ENCODE measurements at places on chromosomes 4 and X.

DNA sequence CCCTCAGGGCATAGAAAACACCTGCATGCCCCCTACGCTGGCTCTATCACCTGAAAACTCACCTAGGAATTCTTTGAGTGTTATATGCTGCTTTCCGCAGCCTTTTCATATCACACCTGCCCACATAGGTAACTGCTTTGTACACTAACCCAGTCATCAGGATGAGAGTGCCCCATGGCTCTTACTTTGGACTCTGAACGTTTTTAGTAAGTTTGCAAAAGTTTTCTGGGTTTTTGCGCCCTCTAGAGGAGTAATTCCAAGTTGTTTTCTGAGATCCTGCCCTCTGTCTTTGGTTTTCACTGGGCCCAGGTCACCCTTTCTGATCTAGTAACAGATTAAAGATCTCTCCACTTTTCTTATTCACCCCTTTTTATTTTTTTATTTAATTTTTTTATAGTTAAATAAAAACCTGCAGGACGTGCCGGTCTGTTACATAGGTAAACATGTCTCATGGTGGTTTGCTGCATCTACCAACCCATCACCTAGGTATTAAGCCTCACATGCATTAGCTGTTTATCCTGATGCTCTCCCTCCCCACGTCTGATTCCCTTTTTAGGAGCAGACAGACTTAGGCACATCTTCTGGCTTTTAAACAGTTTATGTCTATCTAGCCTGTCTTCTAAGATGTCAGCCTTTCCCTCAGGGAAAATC lies 139.2 kb downstream of the NWD2 start:
- peak; percentile 7 for DNase-seq

DNA sequence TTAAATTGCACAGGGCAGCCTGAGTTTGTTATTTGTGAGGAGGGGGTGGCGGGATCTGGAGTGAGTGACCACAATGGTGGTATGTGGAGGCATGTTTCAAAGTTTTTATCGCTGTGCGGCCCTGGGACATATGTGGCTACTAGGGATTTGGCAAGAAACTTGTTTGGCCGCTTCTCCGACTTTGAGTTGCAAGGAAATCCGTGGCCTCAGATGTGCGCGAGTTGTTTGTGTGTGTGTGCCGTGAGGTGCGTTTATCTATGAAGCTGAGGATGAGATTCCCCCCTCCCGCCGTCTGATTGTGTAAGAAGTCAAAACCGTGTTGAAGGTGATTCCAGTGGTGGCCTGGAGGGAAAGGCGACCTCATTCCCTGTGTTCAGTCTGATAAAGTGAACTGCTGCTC lies 1.4 kb downstream of the JADE3 start:
- no peak for DNase-seq

GRCh38 chr4:6017030-6017429 lies 1.2 kb downstream of the C4orf50 start:
- no peak for DNase-seq

- no peak for DNase-seq
These were observed 316.7 kb downstream of the ARHGAP10 start for GRCh38 chr4:148048598-148048997.

GRCh38 chr4:174286870-174287269 lies 3.2 kb downstream of the CEP44 start:
- no peak for DNase-seq

DNA sequence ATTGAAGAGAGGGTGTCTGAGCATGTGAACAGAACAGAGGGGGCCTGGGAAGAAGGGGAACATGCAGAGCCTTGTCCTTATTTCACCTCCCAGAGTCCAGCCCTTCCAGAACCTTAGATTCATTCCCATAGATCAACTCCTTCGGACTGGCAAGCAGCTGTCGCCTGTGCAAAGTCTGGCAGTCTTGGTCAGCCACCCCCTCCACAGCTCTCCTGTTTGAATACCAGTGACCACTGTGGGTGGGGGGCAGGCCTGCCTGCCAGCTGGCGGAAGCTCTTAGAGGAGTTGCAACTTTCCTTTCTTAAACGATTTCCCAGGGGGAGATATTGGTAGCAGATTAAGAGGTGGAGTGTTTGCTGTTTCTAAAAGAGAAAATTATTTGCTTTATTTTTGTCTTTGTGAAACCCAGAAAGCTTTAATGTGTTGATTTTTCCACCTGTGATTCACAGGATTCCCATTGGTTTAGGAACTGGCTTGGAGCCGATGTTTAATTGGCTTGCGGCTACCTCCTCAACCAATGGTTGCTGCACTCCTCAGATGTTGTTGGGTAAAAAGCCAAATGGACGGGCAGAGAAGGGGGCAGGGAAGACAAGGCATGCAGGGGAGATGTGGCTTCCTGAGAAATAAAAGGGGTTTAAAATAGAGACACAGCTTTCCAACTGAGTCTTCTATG lies 62.2 kb upstream of the PRPS1 start:
- peak; percentile 75 for DNase-seq

GRCh38 chr4:98711526-98711925 lies 53.1 kb upstream of the TSPAN5 start:
- DNase-seq: peak; percentile 15

GRCh38 chrX:136487647-136488046 lies at the start of gene BRS3:
Gene BRS3, plus strand, starts transcription at chrX:136487947. Its CDS starts 168 bp downstream, at chrX:136488115.
- no peak for DNase-seq

DNA sequence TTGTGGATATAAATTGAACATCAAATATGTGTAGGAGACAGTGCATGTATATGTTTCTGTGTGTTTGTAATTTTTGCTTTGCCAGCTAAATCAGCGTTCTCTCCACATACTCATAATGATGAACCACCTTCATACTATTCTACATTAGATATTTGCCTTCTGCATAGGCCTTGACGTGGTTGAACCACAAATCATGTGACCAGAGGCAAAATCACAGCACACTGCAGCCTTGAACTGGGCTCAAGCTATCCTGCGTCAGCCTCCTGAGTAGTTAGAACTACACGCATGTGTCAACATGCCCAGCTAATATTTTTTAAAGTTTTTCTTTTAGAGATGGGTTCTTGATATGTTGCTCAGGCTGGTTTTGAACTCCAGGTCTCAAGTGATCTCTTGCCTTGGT lies 9.5 kb downstream of the UBQLN2 start:
- no peak for DNase-seq

DNA sequence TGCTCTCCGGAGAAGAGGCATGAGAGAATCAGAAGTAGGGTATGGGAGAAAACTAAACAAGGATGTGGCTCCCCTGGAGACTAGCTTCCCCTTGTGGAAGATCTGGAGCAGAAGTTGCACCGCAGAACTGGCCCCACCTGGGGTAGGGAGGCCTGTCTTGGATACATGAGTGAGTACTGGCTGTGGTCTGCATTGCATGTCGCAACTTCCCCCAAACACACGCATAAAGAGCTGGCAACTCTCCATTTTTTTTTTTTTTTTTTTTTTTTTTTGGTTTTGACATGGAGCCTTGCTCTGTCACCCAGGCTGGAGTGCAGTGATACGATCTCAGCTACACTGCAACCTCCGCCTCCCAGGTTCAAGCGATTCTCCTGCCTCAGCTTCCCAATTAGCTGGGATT lies 119.9 kb downstream of the EGF start:
- DNase-seq: peak; percentile 35

DNA sequence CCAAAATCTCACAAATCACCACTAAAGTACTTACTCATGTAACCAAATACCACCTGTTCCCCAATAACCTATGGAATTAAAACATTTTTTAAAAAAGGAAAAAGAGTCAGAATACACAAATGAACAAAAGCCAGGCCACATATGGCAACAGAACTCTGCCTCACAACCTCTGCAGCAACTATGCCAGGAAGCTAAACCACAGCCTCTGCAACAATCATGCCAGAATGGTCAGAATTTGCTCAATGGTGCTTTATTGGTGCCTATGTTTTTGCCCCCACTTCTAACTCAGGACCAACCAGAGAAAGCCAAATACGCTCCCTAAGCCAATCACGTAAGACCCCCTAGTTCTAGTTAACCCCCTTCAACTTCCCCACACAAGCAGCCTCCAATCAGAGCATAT lies 69.6 kb downstream of the HOPX start:
- peak; percentile 43 for DNase-seq

GRCh38 chr4:99868126-99868596 lies 26.1 kb downstream of the LAMTOR3 start:
- peak; percentile 76 for DNase-seq

DNA sequence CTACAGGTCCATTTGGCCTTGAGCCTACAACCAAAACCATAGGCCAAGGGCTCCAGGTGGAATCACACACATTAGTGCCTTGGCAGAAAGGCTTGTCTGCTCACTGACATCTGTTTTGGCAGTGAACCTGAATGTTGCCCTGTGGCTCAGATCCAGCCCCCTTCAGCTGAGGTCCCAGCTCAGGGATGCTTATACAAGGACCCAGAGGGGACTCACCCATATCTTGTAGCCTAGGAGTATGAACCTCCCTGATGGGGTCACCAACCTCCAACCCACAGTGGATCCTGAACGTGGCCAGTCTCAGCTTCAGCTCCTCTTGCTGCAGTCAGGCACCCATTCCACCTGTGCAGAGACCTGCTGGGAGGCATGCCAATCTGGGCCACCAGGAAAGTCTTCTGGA lies 50.8 kb upstream of the HMX1 start:
- no peak for DNase-seq

DNA sequence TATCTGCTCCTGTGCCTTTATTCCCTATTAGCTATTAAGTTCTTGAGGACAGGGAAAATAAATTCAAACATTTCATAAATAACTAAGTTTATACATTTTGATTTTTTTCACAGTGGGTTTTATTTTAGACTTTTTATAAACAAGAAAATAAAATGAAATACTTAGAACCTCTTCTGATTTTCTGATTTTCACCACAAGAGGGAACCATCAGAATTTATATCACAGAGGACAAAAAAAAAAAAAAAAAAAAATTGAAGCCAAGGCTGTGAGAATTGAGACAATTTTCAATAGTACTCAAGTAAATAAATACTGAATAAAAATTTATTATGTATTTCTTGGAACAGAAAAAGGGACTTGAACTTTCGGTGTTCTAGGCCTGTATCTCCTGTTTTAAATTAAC lies 288.1 kb downstream of the SH3BGRL start:
- no peak for DNase-seq

DNA sequence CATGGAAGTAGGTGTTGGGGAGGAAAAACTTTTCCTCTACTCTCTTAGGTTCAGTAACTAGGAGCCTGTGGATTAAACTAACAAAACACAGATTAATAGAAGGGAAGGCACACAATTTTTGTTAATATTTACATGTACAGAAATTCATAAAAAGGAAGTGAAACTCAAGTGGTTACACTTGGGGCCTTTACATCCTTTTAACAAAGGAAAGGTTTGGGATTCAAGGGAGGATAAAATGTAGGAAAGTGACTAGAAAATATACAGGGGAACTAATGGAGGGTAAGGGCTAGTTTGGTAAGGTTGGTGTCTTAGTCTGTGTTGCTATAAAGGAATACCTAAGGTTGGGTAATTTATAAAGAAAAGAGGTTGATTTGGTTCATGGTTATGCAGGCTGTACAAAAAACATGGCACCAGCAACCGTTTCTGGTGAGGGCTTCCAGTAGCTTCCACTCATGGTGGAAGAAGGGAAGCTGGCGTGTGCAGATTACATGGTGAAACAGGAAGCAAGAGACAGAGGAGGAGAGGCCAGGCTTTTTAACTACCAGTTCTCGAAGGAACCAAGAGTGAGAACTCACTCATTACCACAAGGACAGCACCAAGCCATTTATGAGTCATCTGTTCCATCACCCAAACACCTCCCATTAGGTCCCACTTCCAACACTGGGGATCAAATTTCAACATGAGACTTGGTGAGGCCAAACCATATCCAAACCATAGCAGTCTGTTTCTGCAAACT lies 124.4 kb downstream of the CHRDL1 start:
- peak; percentile 10 for DNase-seq

- DNase-seq: no peak
These were observed 10.0 kb downstream of the PARM1 start for GRCh38 chr4:74942918-74943253.
